COLO829 (cell line): ENCODE measurements at places on chromosomes 2 and 18.

DNA sequence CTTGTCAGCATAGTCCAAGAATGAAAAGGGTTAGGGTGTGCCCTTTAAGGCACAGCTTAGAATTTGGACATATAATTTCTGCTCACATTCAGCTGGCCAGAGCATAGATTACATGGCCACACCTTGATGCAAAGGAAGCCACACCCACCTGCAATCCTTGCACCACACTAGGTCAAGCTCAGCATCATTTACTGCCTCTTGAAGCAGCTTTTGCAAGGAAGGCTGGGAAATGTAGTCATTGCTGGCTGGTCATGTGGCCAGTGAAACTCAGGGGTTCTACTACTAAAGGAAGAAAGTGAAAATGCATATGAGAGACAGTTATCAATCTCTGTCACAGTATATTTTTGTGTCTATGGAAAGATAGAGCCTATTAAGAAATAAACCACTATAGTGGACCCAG, 159.3 kb downstream of the GFPT1 start:
- no peak for DNase-seq

GRCh38 chr2:199875400-199875799, 24.4 kb upstream of the FTCDNL1 start:
- DNase-seq, result no peak

GRCh38 chr18:47552783-47553182, 301.3 kb upstream of the SKOR2 start:
- DNase-seq, result no peak

GRCh38 chr2:232368311-232368731, 10.2 kb upstream of the ALPP start:
- DNase-seq, result no peak

DNA sequence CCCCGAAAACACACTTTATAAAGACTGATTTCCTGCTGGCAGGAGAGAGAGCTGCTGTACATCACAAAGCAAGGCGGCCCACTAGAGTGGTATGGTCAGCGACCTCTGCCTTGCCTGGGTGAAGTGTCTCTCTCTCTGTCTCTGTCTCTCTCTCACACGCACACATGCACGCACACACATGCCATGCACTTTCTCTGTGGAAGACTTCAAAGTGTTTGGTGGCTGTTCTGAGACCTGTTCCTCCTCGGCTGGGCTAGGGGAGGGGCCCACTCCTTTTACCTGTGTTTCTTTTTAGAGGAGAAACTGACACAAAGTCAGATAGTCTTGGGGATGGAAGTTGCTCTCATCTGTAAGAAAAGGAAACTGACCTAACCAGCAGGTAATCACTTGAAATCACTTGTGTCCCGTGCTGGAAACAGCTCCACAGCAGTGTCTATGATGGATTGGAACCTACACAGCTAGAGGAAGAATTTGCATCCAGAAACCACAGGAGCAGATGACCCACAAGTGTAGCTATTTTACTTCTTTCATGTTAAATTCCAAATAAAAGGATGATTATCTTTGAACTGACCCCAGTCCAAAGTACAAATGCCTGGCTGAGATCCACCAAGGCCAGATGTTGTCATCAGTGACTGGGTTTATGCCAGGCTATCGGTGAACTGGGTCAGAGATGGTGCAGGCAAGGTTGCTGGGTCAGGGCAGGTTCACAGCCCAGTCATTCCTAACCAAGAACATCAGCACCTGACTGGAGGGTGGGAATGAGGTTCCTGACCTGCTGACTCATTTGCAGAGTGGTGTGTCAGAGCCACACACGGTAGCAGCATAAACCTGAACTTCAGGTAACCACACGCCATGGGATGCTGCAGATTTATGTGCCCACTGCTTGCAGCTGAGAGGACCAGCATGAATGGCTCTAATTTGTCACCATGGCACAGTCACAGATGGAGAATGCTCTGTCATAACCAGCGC, 63.0 kb downstream of the NPAS2 start:
- DNase-seq, result no peak

- no peak for DNase-seq
These were observed 195.1 kb upstream of the LRP1B start for GRCh38 chr2:142325870-142326269.

DNA sequence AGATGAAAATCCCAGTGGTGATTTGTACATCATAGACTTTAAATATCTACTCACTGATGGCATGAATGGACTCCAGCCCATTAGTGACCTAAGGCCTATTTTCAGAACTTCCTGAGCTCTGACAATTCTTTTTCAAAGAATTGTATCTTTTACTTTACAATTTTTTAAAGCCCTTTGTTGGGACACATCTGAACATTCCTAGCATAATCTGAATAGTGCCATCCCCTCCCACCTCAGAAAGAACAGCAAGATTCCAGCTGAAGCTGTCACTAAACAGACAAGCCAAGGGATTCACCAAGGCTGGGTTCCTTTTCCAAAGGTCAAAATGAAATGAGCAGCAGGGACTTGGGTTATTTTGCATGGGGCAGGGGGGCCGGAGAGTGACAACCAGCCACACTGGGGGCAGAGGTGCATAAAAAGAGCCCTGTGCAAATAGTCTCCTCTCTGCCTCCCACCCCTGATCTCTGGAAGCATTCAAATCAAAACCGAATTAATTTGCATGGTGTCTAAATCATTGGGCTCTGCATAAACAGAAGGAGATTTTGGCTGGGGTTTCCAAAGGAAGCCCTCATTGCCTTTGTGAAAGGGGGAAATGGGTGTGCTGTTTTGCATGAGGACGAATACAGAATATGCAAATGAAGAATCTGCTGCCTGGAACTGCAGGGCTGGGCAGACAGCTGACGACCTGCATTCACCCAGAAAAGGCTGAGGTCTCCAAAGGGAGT, 17.2 kb downstream of the EPHA4 start:
- DNase-seq, result no peak

GRCh38 chr2:135965756-135966155, 19.7 kb downstream of the DARS1 start:
- DNase-seq, result no peak

DNA sequence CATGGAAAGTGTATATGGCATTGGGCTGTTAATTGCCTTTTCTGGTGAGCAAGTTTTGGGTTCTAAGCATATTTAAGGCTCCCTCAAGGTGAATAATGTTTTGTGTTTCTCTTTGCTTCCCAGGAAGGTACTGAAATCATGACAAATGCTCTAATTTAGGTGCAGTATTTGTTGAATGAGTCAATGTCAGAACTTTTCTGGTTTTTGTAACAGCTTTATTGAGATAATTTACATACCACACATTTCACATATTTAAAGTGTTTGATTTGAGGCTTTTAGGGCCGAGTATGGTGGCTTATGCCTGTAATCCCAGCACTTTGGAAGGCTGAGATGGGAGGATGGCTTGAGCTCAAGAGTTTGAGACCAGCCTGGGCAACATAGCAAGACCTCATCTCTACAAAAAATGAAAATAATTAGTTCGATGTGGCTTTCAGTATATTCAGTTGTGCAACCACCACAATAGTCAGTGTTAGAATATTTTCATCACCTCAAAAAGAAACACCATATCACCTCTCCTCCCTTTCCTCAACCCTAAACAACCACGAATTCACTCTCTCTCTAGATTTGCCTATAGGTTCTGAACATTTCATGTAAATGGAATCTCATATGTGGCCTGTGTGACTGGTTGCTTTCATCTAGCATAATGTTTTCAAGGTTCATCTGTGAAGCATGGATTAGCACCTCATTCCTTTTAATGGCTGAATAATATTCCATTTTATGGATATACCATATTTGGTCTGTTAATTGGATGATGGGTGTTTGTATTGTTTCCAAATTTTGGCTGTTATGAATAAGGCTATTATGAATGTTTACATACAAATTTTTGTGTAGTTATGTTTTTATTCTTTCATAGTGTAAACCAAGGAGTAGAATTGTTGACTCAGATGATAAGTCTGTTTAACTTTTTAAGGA, 54.9 kb downstream of the MGAT5 start:
- DNase-seq, result no peak

- no peak for DNase-seq
These were observed 10.1 kb downstream of the TWIST2 start for GRCh38 chr2:238857959-238858358.

GRCh38 chr2:210440206-210440605, 36.4 kb downstream of the LANCL1 start:
- no peak for DNase-seq

- DNase-seq, result no peak
These were observed 941.1 kb upstream of the FANCL start for GRCh38 chr2:59182249-59182648.

- no peak for DNase-seq
These were observed 16.2 kb upstream of the RHOB start for GRCh38 chr2:20430461-20431300.

DNA sequence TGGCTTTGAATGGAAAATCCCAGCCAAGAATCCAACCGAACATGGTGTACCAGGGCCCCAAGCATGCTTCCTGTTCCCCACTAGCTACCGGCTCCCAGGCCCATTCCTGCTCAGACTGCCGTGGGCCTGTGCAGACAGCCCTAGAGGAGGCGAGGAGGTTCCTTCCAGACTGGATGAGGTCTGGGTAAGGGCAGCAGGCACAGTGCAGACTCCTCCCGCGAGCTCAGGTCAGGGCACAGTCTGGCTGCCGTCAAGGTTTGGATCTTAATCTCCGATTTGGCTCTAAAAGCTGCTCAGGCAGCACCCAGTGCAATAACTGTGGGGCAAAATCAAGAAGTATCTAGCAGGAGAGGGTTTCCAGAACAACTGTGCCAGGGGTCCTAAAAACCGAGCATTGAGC, 19.3 kb upstream of the TTR start:
- DNase-seq, result no peak
